Naive thymus-derived CD8-positive, alpha-beta T cell (primary cell): ENCODE measurements at places on chromosomes 5 and 9. TPM values are rescaled to one million over a fixed set of nuclear protein-coding genes. Genes with fewer than 3 reads are reported as not detected.
A peak's percentile ranks its signal among the peaks of the same experiment; 100 is the strongest.

GRCh38 chr5:154000703-154001102 is 38.0 kb downstream of the FAM114A2 start:
- no peaks in the 10 kb centered on the region for H3K4me1 ChIP-seq
- no peak for DNase-seq
- no peak overlapping the region for H3K27ac ChIP-seq
- peaks cover 78% of the 10 kb centered on the region for H3K36me3 ChIP-seq

TNIP1 gene
- 37.5 TPM for polyA plus RNA-seq

DNA sequence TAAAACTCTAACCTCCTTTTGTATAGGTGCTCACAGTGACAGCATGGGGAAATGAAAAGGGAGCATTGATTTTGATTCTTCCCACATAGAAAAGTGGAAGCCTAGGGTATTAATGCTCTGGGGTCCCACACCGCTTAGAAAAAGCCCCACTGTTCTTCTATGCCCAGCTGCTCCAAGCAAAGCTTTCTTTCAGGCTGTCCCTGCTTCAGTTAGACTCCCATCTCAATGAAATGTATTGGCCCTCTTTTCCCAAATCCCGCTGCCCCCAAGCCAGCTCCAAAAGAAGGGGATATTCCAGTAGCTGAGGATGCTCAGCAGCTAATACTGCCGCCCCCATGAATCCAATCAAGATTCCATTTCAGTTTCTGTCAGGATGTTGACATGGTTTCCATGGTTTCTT is 17.0 kb upstream of the CREBRF start:
- no peak for DNase-seq
- no peaks in the 10 kb centered on the region for H3K27me3 ChIP-seq
- H3K4me1 ChIP-seq, result peaks cover 45% of the 10 kb centered on the region
- H3K36me3 ChIP-seq, result peaks cover 9% of the 10 kb centered on the region
- H3K4me3 ChIP-seq, result no peak overlapping the region
- H3K27ac ChIP-seq, result peak overlapping the region; percentile 63

DNA sequence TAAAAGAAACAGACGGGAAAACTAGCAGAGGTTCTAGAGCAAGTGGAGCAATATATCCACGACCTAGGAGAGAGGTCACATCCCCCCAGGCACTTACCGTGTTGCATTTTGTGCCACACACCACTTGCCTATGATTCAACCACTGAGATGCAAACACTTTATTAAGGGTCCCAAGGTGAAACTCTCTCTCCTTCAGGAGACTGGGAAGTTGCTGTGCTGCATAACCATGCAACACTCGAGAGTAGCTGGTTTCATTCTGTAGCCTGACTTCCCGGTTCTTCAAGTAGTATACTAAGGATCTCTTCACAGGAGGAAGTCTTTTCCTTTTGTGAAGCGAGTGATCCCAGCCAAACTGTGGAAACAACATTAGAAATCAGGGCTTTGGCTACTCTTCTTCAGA is 1.6 kb downstream of the DCAF12 start:
- no peaks in the 10 kb centered on the region for H3K36me3 ChIP-seq
- H3K4me3 ChIP-seq, result peak overlapping the region; percentile 95
- no peak for DNase-seq
- H3K27ac ChIP-seq, result peak overlapping the region; percentile 99
- no peaks in the 10 kb centered on the region for H3K27me3 ChIP-seq
- peaks cover 42% of the 10 kb centered on the region for H3K4me1 ChIP-seq

DNA sequence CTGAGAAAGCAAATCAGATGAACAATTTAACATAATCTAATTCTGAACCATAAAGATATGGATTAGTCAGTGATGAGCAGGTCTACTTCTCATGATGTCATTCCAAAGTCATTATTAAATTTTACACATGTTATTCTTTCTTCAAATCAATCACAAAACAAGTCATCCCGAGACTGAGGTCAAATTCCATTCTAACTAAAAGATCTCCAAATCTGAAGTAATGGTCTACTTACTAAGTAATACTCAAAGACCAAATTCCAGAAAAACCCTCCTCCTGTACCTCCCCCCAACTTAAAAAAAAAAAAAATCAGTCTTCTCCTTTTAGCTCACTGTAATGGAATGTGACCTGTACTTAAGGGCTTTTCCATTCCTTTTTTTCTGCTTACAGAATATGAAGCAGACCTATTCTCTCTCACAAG is 4.7 kb downstream of the PFDN1 start:
- H3K27ac ChIP-seq, result no peak overlapping the region
- H3K4me1 ChIP-seq, result peaks cover 18% of the 10 kb centered on the region
- H3K36me3 ChIP-seq, result peaks cover 8% of the 10 kb centered on the region
- H3K27me3 ChIP-seq, result no peaks in the 10 kb centered on the region

COL5A1 gene
- not detected for polyA plus RNA-seq

DNA sequence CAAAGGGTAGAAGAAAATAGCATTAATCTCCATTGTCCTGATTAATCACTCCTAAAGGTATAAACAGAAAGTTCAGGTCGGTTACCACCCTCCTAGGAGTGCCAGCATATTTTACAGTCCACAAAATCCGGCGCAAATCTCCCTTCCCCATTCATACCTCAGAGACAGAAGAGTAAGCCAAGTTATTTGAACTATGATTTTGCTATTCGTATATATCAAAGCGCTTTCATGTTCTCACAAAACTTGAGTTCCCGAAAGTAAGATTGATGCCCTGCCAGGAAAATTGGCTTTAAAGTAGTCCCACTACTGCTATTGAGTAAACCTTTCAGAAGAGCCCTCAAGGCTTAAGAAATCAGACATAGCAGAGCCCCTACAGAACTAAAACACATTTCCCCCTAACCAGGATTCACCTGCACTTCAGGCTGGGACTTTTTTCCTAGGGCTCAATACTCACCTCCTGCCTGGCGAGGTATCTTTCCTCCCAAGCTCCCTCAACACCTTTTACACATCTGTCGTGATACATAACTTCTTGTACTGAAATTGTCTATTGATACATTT is 21.8 kb upstream of the TRIM36 start:
- no peaks in the 10 kb centered on the region for H3K36me3 ChIP-seq
- H3K4me1 ChIP-seq, result no peaks in the 10 kb centered on the region
- H3K27me3 ChIP-seq, result peaks cover 5% of the 10 kb centered on the region
- no peak overlapping the region for H3K4me3 ChIP-seq
- H3K27ac ChIP-seq, result no peak overlapping the region
- no peak for DNase-seq

BOD1 gene
- polyA plus RNA-seq, result 18.7 TPM

DNA sequence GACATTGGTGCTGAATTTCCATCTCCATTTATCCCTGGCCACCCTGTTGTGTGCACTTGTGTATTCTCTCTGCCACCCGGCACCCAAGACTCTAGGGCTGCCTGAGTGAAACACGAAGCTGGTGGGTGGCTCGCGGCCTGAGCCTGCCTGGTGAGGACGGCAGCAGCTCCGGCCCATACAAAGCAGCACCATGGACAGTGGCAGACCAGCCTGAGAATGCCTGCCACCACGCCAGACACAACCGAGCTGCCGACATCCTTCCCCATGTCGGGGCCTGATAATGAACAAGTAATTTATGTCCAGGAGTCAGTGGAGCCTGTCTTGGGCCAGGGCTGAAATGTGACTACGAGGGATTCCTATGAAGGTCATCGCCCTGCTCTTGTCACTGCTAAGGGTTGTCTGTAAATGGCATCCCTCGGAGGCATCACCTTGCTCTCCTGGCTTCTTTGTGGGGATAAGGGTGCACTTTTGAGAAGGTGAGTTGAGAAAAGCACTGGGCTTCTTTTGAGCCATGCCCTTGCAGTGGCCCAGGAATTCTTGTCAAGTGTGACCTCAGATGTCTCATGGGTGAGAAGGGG is 175.7 kb downstream of the MELK start:
- no peak overlapping the region for H3K27ac ChIP-seq
- H3K36me3 ChIP-seq, result no peaks in the 10 kb centered on the region
- no peak overlapping the region for H3K4me3 ChIP-seq
- no peaks in the 10 kb centered on the region for H3K4me1 ChIP-seq
- DNase-seq, result no peak

GRCh38 chr5:147464211-147464610 is 45.7 kb downstream of the DPYSL3 start:
- H3K27me3 ChIP-seq, result peaks cover 3% of the 10 kb centered on the region
- H3K4me1 ChIP-seq, result no peaks in the 10 kb centered on the region
- DNase-seq, result no peak
- no peak overlapping the region for H3K4me3 ChIP-seq
- H3K27ac ChIP-seq, result no peak overlapping the region

BTNL9 gene
- not detected for polyA plus RNA-seq

GRCh38 chr9:134111064-134111463 is 24.8 kb upstream of the WDR5 start:
- H3K4me3 ChIP-seq, result no peak overlapping the region
- H3K27ac ChIP-seq, result no peak overlapping the region
- no peaks in the 10 kb centered on the region for H3K4me1 ChIP-seq
- DNase-seq, result no peak
- no peaks in the 10 kb centered on the region for H3K36me3 ChIP-seq

FABP6 gene
- polyA plus RNA-seq, result not detected

C5orf63 gene
- 5.7 TPM for polyA plus RNA-seq

GRCh38 chr5:36028816-36029465 is 37.7 kb downstream of the UGT3A2 start:
- H3K27ac ChIP-seq, result no peak overlapping the region
- DNase-seq, result no peak
- H3K27me3 ChIP-seq, result peaks cover 7% of the 10 kb centered on the region
- H3K4me1 ChIP-seq, result no peaks in the 10 kb centered on the region

DNA sequence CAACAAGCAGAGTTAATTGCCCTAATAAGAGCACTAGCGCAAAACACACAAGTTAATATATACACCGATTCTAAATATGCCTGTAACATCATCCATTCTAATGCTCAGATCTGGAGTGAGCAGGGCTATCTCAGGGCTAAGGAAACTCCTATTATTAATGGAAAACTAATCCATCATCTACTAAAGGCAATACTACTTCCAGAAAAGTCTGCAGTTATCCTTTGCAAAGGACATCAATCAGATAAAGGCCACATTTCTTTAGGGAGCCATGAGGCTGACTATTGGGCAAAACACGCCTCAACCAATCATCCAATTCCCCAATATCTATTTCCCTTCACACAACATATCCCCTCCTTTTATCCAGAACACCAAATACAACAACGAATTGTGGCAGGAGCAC is 1032.3 kb upstream of the NUDT12 start:
- no peak for DNase-seq
- H3K4me3 ChIP-seq, result no peak overlapping the region
- no peaks in the 10 kb centered on the region for H3K27me3 ChIP-seq
- no peaks in the 10 kb centered on the region for H3K36me3 ChIP-seq

- H3K36me3 ChIP-seq, result no peaks in the 10 kb centered on the region
- no peaks in the 10 kb centered on the region for H3K27me3 ChIP-seq
- H3K4me3 ChIP-seq, result no peak overlapping the region
- no peak for DNase-seq
- no peak overlapping the region for H3K27ac ChIP-seq
- H3K4me1 ChIP-seq, result no peaks in the 10 kb centered on the region
Observed at GRCh38 chr5:9082996-9083395, 462.9 kb downstream of the SEMA5A start.

IL4 gene
- not detected for polyA plus RNA-seq

SUSD3 gene
- 208 TPM for polyA plus RNA-seq

DNA sequence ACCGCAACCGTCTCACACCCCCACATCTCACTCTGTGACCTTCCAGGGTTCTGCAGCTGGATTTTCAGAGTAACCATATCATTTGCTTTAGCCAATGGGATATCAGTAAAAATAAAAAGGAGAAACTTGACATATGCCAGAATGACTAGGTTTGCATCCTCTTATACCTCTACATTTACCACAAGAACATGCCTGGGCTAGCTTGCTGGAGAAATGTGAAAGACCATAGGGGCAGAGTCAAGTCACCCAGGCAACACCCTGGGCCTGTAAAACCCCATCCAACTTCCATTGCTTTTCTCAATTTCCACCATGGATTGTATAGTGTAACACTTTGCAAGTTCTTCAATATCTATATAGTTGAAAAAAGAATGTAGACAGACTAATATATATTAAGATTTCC is 731.1 kb downstream of the PTPRD start:
- no peaks in the 10 kb centered on the region for H3K4me1 ChIP-seq
- no peak for DNase-seq
- no peak overlapping the region for H3K4me3 ChIP-seq

TIGD6 gene
- polyA plus RNA-seq, result 4.5 TPM

OBP2B gene
- polyA plus RNA-seq, result not detected

GRCh38 chr9:18359335-18359734 is 114.6 kb upstream of the ADAMTSL1 start:
- H3K4me1 ChIP-seq, result peaks cover 2% of the 10 kb centered on the region
- H3K27ac ChIP-seq, result no peak overlapping the region
- H3K27me3 ChIP-seq, result peaks cover 1% of the 10 kb centered on the region
- no peak for DNase-seq

- no peak overlapping the region for H3K27ac ChIP-seq
- no peaks in the 10 kb centered on the region for H3K36me3 ChIP-seq
- no peaks in the 10 kb centered on the region for H3K27me3 ChIP-seq
- H3K4me3 ChIP-seq, result no peak overlapping the region
- no peak for DNase-seq
Observed at GRCh38 chr5:167244583-167244982, 1046.9 kb upstream of the WWC1 start.

DNA sequence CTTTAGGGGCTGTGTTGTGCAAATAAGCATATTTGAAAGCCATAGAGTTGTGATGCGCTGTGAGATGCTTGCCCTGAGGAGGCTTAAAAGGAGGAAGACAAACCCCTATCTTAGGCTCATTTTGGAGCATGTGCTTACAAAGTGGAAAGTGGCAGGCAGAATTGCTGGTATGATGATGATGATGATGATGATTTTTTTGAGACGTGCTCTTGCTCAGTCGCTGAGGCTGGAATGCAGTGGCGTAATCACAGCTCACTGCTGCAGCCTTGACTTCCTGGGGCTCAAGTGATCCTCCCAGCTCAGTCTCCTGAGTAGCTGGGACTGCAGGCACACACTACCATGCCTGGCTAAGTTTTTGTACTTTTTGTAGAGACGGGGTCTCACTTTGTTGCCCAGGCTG is 1.7 kb downstream of the CNOT8 start:
- H3K27me3 ChIP-seq, result no peaks in the 10 kb centered on the region
- H3K4me3 ChIP-seq, result peak overlapping the region; percentile 87
- peak overlapping the region; percentile 100 for H3K27ac ChIP-seq
- H3K36me3 ChIP-seq, result peaks cover 40% of the 10 kb centered on the region
- no peak for DNase-seq

DNA sequence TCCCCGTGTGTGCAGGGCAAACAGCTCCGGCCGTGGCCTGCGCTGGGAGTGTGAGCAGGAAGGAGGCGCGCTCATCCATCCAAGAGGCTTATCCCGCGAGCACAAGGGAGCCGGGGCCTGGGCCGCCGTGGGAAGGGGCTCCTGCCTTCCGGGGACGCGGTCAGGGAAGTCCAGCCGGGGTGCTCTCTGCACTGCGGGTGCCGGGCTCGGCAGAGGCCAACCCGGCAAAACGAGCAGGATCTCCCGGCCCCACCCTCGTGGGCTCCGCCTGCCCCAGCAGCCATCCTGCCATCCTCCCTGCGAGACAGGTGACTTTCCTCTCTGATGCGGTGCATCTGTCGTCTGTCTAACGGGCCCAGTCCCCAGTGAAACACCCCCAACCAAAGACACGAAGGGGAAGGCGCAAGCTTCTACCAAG is 244.2 kb downstream of the AUH start:
- no peaks in the 10 kb centered on the region for H3K36me3 ChIP-seq
- H3K27ac ChIP-seq, result no peak overlapping the region
- H3K27me3 ChIP-seq, result peaks cover 21% of the 10 kb centered on the region
- no peak for DNase-seq
- no peak overlapping the region for H3K4me3 ChIP-seq
- peaks cover 10% of the 10 kb centered on the region for H3K4me1 ChIP-seq
